Stimulated activated CD8-positive, alpha-beta memory T cell treated with anti-CD3 and anti-CD28 coated beads, Interleukin-4, amount 100 ng/mL, for 1 hour (primary cell): ENCODE measurements at places on chromosomes 6 and 20.
A peak's percentile ranks its signal among the peaks of the same experiment; 100 is the strongest.

GRCh38 chr6:151722342-151722741, 85.1 kb upstream of the ESR1 start:
- no peak for DNase-seq

DNA sequence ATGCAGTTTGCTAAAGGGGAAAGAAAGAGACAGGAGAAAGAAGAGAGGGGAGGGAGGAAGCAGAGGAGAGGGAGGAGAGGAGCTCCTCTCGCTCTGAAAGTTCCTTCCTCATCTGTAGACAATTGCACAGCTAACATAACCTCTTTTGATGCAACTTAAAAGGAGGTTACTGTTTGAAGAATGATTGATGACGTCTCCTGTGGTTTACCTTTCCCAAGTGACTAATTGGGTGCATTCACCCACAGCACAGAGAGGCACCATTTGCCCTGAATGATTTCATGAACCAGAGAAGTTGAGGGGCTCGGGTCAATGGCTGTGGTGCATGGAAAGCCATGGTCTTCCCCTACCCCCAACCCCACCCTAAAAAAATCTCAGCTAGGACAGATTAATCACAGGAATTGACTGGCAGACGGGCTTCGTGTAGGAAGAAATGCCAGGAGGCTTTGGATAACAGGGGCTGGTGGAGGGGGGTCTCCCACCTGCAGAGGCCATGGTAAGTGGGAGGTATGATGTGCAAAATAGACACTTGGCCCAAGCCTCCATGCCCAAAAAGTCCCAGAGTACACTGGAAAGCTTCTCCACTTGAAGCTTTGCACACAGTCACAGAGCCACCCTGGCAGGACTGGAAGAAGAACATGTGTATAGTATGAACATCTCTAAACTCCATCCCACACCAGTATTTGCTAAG, 213.7 kb downstream of the ANKRD60 start:
- no peak for DNase-seq

DNA sequence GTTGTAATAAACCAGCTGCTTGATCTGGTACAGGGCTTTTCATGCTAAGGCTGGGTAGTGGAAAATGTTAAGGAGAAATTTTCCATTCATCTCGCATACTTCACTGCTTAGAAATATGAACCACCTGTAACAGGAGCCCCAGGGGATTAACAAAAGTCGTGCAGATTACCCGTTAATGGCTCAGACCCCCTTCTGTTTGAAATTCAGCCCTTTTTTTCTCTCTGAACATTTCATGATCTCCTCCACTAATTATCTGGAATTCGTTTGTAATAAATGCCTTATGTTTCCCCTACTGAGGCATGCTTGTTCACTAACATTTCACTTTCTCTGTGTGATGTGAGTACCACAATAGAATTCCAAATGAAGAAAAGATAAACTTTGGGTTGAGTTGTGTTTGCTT, 336.4 kb upstream of the HSF2 start:
- no peak for DNase-seq

DNA sequence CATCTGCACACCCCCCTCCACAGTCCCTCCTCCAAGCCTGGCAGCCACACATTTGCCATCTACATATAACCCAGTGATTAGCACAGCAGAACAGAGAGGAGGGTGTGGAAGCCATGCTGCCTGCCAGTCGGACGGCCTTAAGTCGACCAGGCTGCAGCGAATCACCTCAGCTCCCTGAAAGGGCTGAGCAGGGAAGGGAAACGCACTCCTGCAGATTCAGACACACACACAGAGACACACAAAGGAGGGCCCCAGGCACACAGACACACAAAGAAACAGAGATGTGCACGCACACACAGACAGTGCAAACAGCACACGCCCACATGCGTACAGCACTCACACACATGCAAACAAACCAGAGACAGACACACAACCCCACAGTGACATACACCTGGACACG, 11.2 kb upstream of the SIRPA start:
- no peak for DNase-seq

- no peak for DNase-seq
Observed at GRCh38 chr6:36289281-36289878, 19.5 kb downstream of the PNPLA1 start.

GRCh38 chr20:58469616-58470015, 45.6 kb downstream of the APCDD1L start:
- DNase-seq: no peak

DNA sequence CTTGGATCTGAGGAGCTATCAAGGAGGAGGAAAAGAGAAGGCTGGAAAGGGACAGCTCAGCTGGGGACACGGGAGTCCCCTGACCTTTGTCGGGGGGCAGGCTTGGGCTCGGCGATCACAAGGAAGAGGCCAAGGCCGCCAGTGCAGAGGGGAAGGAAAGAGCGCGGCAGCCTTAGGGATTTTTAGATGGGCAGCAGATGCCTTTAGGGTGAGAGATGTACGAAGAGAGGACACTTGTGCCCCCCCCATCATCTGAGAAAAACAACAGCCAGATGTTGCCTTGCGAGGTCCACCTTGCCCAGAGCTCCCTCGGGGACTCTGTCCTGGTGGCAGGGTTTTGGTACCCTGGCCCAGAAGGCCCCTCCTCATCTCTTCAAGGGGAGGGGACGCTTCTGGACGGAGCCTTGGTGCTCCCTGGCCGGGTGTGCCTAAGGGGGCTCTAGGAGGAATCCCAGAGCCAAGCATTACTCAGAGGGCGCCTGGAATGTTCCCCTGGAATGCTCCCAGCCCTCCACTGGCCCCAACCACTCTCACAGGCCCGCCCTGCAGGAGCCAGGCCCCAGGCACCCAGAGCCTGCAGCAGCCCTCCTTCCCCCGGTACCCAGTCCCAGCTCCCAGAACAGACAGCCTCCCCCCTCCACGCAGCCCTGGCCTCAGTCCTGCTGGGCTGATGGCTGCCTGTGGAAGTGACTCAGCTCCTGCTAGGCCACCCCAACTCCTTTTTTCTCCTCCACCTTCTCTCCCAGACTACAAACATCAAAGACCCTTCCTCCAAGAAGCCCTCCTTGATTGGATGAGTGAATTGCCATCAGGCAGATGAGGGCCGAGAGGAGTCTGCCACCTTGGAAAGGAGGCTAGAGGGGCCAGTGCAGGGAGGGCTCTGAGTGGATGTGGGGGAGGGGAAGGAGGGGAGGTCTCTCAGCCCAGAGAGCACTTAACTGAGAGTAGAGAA, 1.8 kb downstream of the ADAM33 start:
- DNase-seq: no peak

GRCh38 chr6:159805440-159806020, 5.5 kb downstream of the PNLDC1 start:
- DNase-seq: no peak

GRCh38 chr6:79671600-79672266, 40.6 kb downstream of the SH3BGRL2 start:
- peak; percentile 5 for DNase-seq

GRCh38 chr6:56911847-56912246, 43.1 kb upstream of the BEND6 start:
- DNase-seq: no peak

- no peak for DNase-seq
Observed at GRCh38 chr6:55643861-55644260, 64.9 kb upstream of the HMGCLL1 start.

GRCh38 chr6:154675602-154676088, 57.6 kb upstream of the SCAF8 start:
- peak; percentile 73 for DNase-seq

DNA sequence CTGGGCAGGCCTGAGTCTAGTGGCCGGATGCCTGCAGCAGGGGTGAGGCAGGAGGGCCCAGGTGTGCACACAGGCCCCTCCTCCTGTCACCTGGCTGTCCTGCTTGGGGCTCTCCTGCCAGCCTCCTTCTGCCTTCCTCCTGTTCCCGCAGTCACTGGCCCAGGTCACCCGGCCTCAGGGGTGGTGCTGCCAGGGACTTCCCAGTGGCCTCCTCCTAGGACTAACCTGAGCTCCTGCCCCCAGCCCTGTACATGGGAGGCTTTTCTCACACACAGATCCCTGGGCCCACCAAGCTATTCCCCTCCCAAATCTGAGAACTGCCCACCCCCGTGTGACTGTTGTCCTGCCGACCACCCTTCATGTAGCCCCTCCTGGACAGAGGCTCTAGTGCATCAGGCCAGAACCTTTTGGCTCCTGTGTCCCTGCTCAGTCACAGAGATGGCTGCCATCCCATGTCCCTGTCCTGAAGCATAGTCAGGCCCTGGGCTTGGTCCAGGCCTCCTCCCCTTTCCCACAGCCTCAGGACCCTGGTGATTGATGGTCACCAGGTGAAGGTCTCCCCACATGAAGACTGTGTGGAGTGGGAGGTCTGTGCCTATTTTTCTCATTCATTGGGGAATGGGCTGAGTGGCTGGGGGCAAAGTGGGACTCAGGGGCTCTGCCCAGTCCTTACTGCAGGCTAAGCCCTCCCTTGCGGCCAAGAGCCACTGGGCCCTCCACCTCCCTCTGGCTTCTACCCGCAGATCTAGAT, 1.1 kb upstream of the ULBP1 start:
- no peak for DNase-seq

- DNase-seq: no peak
Observed at GRCh38 chr6:150118203-150118602, 24.6 kb upstream of the PPP1R14C start.

DNA sequence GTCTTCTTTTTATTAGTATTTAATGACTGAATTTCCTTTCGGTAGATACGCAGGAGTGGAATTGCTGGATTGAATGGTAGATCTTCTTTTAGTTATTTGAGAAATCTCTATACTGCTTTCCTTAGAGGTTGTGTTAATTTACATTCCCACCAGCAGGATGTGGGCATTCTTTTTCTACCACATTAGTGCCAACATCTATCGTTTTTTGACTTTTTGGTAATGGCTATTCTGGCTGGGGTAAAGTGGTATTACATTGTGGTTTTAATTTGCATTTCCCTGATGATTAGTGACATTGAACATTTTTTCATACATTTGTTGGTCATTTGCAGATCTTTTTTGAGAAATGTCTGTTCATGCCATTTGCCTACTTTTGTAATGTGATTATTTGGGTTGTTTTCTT, 37.1 kb downstream of the SUMO4 start:
- DNase-seq: no peak

DNA sequence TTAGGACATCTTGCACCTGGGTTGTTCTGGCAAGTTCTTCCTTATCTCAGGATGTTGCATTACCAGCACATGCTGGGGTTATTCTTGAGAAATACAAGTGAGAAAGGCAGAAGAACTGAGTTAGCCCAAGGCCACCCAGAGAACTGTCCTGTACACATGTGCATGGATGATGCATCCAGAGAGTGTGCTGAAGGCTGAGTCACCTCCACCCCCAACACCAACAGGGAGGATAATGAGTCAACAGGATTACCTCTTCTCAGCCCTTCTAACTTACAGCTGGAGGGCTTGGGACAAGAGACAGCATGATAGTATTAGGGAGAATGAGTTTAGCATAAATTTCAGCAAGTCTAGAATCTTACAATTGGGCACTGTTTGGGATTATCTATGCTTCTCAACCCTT, 8.5 kb downstream of the SCGN start:
- DNase-seq: no peak

DNA sequence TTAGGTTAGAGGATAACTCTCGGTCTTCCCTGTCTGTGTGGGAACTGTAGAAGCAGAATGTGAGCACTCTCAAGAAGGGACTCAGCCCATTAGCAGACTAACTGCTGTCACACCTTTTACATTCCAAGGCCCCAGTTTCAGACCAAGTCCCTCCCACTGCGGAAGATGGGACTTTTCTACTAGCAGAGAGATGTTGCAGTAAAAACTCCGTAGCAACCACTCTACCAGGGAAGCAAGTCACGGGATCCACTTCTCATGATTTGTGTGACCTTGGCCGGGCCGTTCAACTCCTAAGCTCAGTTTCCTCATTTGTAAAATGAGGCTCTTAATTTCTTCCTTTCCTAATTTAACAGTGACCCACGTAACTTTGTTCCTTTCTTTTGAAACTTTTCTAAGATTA, 77.1 kb upstream of the SLC4A11 start:
- DNase-seq: no peak

GRCh38 chr20:50153153-50153499, 397 bp downstream of the PEDS1 start:
- DNase-seq: no peak

GRCh38 chr20:675453-676314, at the start of gene SCRT2:
Gene SCRT2, minus strand, starts transcription at chr20:675802. Its CDS starts 201 bp downstream, at chr20:675601.
- peak; percentile 11 for DNase-seq

GRCh38 chr20:35490736-35491181, 35.4 kb downstream of the CEP250 start:
- DNase-seq: peak; percentile 39

GRCh38 chr6:15287670-15288375, 42.0 kb downstream of the JARID2 start:
- DNase-seq: no peak

DNA sequence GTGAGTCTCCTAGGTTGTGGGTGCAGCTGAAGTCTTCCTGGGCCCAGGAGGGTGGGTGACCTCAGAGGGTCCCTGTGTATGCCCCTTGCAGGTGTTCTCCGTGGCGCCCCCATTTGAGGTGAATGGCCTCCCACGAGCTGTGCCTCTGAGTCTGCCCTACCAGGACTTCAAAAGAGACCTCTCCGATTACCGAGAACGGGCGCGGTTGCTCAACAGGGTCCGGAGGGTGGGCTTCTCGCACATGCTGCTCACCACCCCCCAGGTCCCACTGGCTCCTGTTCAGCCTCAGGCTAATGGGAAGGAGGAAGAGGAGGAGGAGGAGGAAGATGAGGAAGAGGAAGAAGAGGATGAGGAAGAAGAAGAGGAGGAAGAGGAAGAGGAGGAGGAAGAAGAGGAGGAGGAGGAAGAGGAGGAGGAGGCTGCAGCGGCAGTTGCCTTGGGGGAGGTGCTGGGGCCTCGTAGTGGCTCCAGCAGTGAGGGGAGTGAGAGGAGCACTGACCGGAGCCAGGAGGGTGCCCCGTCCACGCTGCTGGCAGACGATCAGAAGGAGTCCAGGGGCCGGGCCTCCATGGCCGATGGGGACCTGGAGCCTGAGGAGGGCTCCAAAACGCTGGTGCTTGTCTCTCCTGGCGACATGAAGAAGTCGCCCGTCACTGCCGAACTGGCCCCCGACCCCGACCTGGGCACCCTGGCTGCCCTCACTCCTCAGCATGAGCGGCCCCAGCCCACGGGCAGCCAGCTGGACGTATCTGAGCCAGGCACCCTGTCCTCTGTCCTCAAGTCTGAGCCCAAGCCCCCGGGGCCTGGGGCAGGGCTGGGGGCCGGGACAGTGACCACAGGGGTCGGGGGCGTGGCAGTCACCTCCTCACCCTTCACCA, 15.2 kb upstream of the SLC22A7 start:
- DNase-seq: no peak

- no peak for DNase-seq
Observed at GRCh38 chr6:16548121-16548520, 213.1 kb downstream of the ATXN1 start.

DNA sequence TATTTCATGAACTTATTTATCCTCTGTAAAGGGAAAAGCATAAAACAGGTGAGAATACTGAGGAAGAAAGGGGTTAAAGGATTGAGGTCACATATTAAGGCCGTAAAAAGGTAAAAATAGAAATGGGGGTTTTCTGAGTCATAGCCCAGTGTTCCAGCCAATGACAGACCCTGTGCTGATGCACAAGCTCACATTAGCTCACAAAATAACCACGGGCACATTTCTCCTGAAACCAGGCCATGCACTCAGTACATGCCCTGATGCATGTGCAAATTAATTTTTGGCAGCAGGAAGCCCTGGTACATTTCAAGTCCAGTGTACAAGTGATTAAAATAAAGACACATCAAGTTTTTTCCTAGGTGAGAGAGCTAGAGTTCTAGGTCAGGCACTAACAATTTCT, 194.4 kb downstream of the TMEM200A start:
- no peak for DNase-seq

- no peak for DNase-seq
Observed at GRCh38 chr20:51700809-51701285, 67.3 kb downstream of the ATP9A start.
